ENCODE measurements at places on chromosomes 3 and 15.
A peak's percentile ranks its signal among the peaks of the same experiment; 100 is the strongest.

GRCh38 chr3:101567528-101568317 is 6.1 kb downstream of the TRMT10C start:
- no peak for DNase-seq

GRCh38 chr15:25545017-25545416 is 106.2 kb upstream of the UBE3A start:
- no peak for DNase-seq

- no peak for DNase-seq
Measured at GRCh38 chr3:63364910-63365309, 86.8 kb downstream of the SYNPR start.

- DNase-seq, result no peak
Measured at GRCh38 chr3:10373686-10374261, 52.9 kb upstream of the SEC13 start.

- DNase-seq, result no peak
Measured at GRCh38 chr15:59237119-59237855, 30.6 kb downstream of the LDHAL6B start.

- DNase-seq, result no peak
Measured at GRCh38 chr3:39541917-39542329, 74.4 kb downstream of the MOBP start.

DNA sequence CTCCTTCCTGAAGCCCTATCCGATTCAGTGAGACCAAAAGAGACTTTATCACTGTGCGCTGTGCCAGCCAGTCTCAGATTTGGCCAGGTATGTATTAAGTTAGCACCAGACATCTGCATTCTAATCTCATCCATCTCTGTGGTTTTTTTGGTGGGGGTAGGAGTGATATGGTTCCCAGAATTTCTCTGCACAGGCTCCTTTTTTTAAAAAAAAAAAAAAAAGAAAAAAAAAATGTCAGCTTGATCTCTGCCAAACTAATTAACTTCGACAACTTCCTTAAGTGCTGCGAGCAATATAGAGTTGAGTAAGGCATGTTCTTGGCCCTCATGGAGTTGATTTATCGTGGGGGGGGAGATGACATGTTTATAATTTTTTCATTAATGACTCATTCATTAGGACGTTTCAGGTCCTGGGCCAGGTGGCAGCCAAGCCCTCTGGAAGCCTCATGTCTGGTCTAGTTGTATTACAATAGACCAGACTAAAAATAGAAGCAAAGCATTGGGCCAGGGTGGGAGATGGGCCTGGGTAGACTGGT is 12.9 kb downstream of the SLCO3A1 start:
- no peak for DNase-seq

DNA sequence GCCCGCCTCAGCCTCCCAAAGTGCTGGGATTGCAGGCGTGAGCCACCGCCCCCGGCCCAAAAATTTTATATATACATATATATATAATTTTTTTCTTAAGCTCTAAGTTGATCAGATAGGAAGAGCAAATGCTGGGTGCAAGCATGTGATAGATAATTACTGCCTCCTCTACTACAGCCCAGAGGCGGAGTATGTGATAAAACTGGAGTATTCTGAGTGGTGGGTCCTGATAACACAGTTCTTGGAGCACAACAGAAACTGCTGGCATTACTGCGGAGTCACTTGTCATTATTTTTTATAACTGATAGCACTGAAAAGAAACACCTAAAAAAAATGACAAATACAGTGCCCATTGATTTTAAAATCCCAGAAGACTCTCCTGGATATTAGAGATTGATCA is 41.1 kb upstream of the STT3B start:
- DNase-seq, result no peak

GRCh38 chr3:196493292-196493691 is 10.3 kb downstream of the RNF168 start:
- DNase-seq, result no peak

- DNase-seq, result no peak
Measured at GRCh38 chr3:5220193-5220592, 32.7 kb downstream of the EDEM1 start.

- no peak for DNase-seq
Measured at GRCh38 chr3:133965013-133965570, 64.6 kb downstream of the SLCO2A1 start.

- DNase-seq, result peak; percentile 81
Measured at GRCh38 chr15:24956111-24956838, 1.5 kb downstream of the SNRPN start.

- no peak for DNase-seq
Measured at GRCh38 chr15:48657950-48658591, 12.6 kb upstream of the FBN1 start.

DNA sequence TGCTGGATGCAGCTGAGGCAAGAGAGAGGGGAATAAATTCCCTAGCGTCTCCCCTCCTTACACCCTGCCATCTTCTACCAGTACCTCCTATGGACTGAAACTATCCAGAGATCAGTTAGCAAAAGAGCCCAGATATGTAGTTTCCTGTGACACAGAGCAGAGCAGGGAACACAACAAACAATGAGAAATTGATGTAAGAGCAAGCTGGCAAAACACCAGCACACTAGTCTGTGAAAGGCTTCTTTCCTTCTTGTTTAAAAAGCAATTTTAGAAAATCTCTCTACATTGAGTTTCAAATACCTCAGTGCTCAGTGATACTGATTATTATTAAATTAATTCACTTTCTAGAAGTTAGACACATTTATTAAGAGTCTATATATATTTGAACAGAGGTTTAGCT is 215.6 kb upstream of the AZI2 start:
- DNase-seq, result no peak

GRCh38 chr3:112793326-112794081 is 53.2 kb downstream of the CD200R1L start:
- no peak for DNase-seq

GRCh38 chr3:62662677-62663076 is 212.5 kb downstream of the CADPS start:
- no peak for DNase-seq

- DNase-seq, result no peak
Measured at GRCh38 chr15:70264014-70264582, 166.4 kb upstream of the TLE3 start.

DNA sequence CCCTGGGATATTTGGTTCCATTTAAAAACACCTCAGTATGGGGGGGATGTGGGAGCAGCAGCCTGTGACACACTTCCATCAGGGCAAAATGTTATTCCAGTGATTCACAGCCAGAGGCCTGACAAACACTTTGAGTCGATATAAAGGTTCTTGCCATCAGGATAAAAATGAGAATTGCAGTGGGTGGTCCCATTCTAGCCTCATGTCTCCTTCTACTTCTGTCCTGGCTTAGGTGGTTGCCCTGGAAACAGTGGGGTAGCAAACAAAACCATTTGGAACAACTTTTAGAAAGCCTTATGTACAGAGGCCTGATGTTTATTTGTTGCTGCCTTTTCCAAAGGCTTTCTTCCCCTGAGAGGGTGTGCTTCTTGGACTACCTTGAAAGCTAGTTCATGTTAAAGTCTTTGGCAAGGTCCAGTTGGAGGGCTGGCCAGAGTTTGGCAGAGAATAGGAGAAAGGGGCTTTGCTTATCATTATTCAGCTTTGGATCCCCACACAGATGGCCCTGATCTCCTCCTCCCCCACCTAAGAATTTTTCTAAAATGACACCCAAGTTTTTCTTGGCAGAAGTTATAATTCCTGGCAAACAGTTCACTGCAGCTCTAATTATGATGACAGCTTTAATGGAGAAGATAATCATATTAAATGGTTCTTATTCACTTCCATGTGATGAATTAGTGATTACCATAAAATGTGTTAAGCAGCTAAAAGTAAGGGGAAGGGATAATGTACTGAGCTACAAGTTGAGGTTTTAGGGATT is 84.2 kb upstream of the ZNF280D start:
- no peak for DNase-seq

DNA sequence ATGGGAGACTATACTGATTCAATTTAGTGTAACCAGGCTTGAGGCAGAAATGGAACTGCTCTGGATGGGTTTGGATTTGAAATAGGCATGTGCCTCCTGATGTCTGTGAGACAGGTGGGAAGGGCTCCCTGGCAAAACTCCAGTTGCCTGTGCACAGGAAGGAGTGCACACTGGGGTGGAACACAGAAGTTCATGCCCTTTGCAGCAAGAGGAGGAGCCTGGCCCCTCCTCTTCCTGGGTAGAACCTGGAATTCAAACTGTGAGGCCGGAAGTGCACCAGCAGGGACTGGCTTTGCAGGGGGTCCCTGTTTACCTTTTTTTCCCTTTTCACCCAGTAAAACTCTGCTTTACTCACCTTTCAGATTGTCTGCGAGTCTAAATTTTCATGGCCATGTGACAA is 99.9 kb downstream of the GMPS start:
- DNase-seq, result no peak

- no peak for DNase-seq
Measured at GRCh38 chr3:139617672-139618268, 60.0 kb downstream of the NMNAT3 start.

- no peak for DNase-seq
Measured at GRCh38 chr3:130374033-130374432, 28.6 kb downstream of the COL6A5 start.

DNA sequence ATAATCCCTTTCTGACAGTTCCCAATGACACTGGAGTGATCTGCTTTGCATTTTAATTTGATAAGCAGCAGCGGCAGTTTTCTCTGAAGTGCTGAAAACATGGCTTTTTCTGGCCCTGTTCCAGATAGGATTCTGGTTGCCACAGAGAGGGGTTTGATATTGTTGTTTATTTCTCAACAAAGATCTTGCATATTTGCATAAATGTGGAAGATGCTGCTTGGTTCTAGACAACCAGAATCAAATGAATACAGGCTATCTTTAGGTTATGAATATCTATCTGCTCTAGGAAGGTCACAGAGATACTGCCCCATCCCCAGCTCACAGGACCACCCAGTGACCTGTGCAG is 137.1 kb downstream of the ZNF609 start:
- DNase-seq, result no peak

DNA sequence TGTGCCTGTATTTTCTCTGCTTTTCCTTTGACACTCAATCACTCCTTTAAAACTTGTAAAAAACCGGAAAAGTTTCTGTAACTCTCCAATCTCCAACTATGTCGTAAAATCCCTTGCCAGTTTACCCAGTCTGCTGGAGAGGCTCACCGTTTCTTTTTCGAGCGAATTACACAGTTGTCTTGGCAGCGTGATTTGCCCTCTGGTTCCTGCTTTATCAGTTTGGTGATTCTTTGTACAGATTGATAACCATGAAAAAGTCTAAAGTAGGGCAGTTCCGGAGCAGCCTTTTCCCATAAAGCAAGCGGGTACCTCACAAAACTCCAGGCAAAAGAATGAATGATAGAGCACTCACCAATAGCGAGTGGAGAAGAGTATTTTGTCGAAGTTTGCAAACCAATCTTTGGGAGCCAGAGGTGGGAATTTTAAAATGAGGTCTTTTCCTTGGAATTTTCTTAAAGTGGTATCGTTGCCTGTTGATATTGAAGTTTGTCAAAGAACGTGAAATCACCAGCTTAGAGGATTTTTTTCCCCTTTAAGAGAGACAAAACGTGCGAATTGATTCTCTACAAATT is at the start of gene TTC23:
Gene TTC23 (minus strand): TSS at position 312 of the 572 bp plus-strand sequence. CDS start 20,869 bp downstream, outside the sequence.
- DNase-seq, result no peak

DNA sequence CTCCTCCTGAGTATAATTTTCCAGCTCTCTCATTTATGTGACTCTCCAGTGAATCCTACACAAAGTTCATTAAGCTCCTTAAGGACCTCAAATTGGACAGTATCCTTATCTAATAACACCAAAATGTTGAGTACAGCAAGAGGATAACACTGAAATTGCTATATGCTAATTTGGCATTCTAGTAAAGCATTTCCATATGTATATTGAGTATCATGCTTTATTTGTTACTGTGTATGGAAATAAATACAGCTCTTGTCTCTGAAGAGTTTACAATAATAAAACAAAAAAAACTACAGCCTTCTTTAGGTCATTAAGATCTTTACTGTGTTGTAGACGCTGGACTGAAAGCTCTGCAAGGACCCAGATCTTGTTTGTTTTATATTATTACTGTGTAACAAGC is 1341.3 kb downstream of the ROBO1 start:
- DNase-seq, result no peak

GRCh38 chr3:4722103-4722502 is 229.0 kb downstream of the ITPR1 start:
- no peak for DNase-seq

DNA sequence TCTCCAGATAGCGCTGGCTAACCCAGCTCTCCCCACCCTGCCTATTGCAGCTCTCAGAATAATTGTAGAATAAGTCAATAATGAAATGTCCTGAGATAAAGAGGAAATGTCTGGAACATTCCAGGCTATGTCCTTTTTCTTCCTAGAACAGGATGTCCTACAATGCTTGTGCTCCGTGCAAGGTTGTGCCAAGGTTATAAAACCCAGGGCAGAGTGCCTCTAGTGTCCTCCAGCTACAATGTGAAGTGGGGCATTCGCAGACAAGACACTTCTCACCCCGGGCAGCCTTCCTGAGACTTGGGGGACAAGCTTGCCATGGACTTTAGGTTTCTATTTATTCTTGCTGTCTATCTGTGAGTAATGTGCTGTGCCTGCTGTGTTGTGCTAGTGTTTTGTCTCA is 900.6 kb downstream of the TUSC7 start:
- DNase-seq, result no peak

- DNase-seq, result no peak
Measured at GRCh38 chr3:112557976-112558375, 3.8 kb downstream of the ATG3 start.

DNA sequence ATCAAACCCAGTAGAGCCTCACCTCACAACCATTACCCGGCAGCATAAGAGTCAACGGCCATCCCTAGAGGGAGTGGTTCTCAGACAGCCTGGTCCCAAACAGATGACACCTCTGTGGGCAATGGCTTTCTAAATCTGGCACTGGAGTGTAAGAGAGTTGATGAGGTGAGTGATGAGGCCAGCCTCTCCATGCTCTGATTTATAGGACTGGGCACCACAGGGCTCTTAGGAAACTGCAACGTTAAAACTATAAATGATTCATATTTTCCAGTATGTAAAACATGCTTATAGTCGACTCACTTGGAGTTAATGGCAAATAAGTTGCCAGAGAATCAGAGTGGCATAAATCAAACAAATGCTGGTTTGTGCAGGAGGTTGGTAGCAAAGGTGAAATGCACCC is 187.7 kb downstream of the GREM1 start:
- no peak for DNase-seq

GRCh38 chr3:161295325-161295724 is 74.2 kb downstream of the NMD3 start:
- DNase-seq, result no peak

DNA sequence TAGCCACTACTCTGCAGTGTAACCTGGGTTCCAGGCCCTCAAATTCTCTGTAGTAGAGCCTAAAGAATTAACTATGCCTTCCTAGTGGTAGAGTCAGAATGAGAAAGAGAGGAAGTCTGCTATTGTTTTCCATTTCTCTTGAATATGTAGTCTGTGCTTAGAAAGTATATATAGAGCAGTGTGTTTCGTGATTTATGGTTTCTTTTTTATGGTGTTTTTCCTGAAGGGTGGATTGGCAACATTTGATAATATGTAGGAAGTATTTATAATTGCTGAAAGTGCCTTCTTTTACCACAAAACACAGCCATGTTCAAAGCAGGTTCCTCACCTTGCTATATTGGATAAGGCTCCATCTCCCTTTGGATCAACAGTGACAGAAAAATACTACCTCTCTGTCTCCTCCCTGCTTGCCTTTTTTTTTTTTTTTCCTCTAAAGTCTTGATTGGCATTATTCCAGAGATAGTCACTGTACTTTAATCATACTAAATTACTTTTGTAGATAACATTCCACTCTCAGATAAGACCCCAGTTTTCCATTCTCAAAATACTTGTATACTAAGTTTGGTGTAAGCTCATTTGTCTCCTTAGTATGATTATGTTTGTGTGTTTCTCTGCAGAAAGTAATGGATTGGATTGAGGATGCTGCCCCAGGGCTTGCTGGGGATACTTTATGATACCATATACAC is 47.8 kb downstream of the IQGAP1 start:
- no peak for DNase-seq

GRCh38 chr3:184230081-184230602 is 757 bp downstream of the VWA5B2 start:
- DNase-seq, result no peak
